Left renal cortex interstitium (tissue), 4 donors: ENCODE measurements at places on chromosomes 2 and 18. TPM values are rescaled to one million over a fixed set of nuclear protein-coding genes. Genes with fewer than 3 reads are reported as not detected.

GRCh38 chr18:58649966-58650816 lies 21.1 kb upstream of the MALT1 start:
- no peak for DNase-seq

DNA sequence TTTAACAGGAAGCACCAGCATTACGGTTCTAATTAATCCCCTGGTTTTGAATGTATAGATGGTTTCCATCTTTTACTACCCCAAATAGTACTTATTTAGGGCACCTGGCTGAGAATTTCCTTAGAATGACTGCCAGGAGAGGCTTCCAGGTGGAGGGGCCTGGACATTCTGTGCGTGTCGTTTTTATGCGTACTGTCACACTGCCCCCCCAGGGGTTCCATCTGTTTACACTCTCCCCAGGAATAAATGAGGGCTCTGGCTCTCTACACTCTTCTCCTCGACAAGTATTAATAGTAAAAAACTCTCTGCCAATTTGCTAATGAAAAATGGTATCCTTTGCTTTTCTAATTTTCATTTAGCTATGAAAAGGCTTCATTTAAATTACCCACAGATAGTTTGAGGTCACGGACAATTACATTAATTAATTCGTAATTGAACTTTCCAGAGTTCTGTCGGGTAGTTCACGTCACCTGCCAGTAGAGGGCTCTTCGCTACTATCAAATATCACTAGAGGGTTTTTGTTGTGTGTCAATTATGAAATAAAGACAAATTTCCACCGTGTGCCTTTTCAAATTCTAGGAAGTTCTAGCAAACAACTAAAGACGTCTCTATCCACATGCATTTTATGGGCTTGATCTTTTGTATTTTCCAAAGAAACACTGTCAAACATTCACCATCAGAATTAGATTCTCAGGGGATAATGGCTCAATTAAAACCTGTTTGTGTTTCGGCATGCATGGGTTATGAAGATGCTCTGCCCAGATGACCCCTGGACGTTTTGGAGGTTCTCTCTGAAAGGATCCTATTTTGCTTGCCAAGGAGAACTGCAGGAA lies 88.8 kb upstream of the ASB18 start:
- DNase-seq, result no peak

DNA sequence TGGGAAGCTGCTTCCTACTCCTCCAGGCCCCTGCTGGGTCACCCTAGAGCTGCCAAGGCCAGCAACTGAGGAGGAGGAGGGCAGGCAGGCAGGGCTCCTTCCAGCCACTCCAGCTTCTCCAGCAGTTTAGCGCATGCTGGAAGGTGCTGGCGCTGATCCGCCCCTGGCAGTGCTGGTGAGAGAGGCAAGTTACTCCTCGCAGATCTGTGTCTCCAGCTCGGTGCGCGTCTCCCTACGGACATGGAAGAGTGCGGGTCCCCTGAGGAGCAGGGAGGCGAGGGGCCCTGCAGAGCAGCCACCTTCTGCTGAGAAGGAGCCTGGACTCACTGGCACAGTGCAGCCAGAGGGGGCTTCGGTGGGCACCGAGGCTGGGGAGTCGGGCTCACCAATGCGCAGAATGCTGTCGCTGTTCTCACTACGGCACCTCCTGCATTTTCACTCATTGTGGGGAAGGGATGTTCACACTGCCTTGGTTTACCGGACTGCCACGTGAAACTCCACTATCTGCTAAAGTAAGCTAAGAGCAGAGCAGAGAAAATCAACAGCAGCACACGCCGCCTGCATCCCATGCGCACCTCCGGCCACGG lies 206.0 kb downstream of the HDAC4 start:
- DNase-seq, result no peak

DNA sequence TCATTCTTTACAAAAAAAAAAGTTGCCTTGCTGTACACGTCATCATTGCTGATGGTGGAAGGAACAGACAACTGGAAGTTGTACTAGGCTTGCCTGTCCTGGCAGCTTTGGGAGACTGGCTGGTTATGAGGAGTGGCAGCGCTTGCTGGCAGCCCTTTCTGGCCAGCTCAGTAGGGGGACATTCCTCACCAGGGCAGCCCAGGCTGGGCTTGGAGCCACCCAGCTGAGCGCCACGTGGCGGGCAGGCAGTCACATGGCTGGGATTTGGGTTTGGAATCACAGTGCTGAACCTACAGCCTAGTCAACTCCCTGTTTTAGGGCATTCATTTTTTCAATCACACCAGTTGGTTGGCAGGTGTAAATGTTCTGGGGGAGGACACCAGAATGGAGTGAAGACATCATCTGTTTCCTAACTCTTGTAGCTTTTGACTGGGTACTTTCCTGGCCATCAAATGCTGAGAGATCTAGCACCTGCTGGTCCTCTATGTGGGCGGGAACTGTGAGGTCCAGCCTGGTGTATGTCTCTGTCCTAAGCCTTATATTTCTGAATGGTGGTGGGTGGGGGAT lies 139.3 kb downstream of the SETBP1 start:
- no peak for DNase-seq

DNA sequence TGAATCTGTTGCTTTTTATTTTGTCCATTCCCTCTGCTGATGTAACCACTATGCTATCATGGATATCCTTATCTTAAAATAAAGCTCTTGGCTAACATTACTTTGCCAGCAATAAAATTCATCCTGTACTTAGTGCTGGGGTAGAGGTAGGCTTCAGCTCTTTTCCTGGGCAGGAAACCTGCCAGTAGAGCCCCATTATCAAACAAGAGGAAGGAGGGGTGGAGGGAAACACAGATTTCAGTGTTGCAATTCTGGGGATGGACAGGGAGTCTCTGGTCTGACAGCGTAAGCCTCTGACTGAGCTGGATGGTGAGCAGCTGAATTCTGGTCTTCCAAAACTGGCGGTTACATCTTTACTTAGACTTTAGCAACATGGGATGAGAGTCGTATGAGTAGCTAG lies 47.5 kb downstream of the CASP8 start:
- DNase-seq, result no peak

DNA sequence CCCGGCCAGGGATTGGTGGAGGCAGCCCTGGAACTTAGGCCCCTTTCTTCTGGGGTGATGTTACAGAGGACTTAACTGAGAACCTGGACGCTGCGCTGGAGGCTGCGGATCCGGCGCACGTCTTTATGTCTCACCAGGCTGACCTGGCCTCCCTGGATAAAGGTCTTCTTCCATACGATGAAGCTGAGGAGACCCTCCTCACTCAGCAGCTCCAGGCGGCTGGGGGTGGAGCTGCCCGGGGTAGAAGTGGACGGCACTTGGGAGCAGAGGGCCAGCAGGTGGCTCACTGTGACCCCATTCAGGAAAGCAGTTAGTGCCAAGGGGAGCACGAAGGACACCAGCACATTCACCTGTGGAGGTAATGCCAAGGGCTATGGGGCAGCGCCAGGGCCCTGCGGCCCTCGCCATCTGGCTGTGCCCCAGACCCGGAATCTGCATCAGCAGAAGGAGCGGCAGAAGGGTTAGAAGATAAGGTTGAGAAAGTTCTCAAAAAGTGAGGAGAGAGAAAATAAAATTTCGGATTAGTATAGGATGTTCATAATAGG lies 8.0 kb downstream of the NTSR2 start:
- DNase-seq, result no peak

DNA sequence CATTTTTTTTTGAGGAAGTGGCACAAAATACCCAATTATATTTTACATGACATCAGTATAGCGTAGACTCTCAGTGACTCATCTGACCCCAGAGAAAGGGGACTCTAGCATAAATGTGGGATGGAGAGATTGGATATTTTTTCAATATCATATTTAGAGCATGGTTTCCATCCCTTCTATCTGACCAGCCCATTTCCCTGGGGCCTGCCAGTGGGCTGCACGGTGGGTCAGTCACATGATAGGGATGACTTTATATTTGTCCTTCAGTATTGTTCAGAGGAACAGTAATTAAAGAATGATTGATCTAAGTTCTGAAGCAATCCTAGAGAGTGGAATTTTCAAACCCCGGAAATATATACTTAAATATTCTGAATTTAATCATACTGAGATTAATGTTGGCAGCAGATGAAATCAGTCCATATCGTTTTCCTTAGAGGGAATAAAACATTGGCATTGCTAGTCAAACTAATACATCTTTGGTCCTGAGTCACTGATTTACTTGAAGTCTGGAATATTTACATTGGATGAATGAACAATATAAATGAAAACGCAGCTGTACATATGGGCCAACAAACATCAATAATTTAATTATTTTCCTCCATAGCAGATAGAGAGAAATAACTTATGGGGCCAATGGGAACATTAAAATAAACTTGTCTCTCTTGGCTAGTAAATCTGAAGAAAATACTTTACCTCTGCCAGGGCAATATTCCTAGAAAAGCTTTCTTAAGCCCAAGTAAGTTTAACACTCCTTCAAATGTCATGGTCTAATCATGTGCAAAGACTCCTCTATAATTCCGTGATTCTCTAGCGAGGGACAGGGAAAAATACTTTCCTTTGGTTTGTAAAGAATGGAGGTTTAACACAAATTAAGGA lies 563.6 kb upstream of the PKDCC start:
- no peak for DNase-seq

The DLGAP1 gene
- 5.3 TPM for polyA plus RNA-seq
